Tracheal epithelial cell (primary cell): ENCODE measurements at places on chromosomes 4 and X. TPM values are rescaled to one million over a fixed set of nuclear protein-coding genes. Genes with fewer than 3 reads are reported as not detected.

PAGE4 gene
- total RNA-seq: not detected in 2 replicates

PABPC5 gene
- 0.24 TPM in 1 of 2 replicates, not detected in the other for total RNA-seq

SMPX gene
- not detected in 2 replicates for total RNA-seq

NLGN3 gene
- not detected in 2 replicates for total RNA-seq

TRIM60 gene
- total RNA-seq: not detected in 2 replicates

PWWP3B gene
- total RNA-seq: under 0.01 and 0.24 TPM in 2 replicates

ADRA2C gene
- 0.72 TPM in 1 of 2 replicates, not detected in the other for total RNA-seq

NSG1 gene
- 2.6 and 23.9 TPM in 2 replicates for total RNA-seq

ERAS gene
- not detected in 2 replicates for total RNA-seq

ZNF81 gene
- 2.9 and 3.2 TPM in 2 replicates for total RNA-seq

CLDN34 gene
- 0.21 and 0.48 TPM in 2 replicates for total RNA-seq

SMARCA1 gene
- total RNA-seq: 13.0 and 34.7 TPM in 2 replicates

GPR119 gene
- not detected in 2 replicates for total RNA-seq

TLR2 gene
- 9.0 and 101 TPM in 2 replicates for total RNA-seq

SMIM20 gene
- total RNA-seq: 26.5 and 52.6 TPM in 2 replicates

SPIN2B gene
- 1.1 and 2.9 TPM in 2 replicates for total RNA-seq

SNCA gene
- 12.6 and 16.6 TPM in 2 replicates for total RNA-seq

RAB39B gene
- total RNA-seq: under 0.01 and 0.21 TPM in 2 replicates

EXOC1L gene
- not detected in 2 replicates for total RNA-seq

SLC6A8 gene
- 41.4 and 44.8 TPM in 2 replicates for total RNA-seq

GPR82 gene
- total RNA-seq: not detected in 2 replicates

NHS gene
- 1.3 and 2.2 TPM in 2 replicates for total RNA-seq

CCKAR gene
- not detected in 2 replicates for total RNA-seq

TRMT44 gene
- total RNA-seq: 14.7 and 22.9 TPM in 2 replicates

ARX gene
- total RNA-seq: not detected in 2 replicates

NIPAL1 gene
- 7.2 and 10.8 TPM in 2 replicates for total RNA-seq

IL1RAPL1 gene
- total RNA-seq: not detected in 2 replicates

MAGEC2 gene
- total RNA-seq: not detected in 2 replicates

DGKK gene
- total RNA-seq: not detected in 2 replicates

SH3RF1 gene
- 10.8 and 10.9 TPM in 2 replicates for total RNA-seq

MAGED4B gene
- total RNA-seq: 8.9 TPM in 1 of 2 replicates, not detected in the other

PTTG2 gene
- not detected in 2 replicates for total RNA-seq
